ENCODE measurements at places on chromosomes 7 and 10.

- no peak for DNase-seq
Observed at GRCh38 chr7:140260352-140261104, 83.7 kb upstream of the KDM7A start.

GRCh38 chr10:128657548-128657947 lies 531.3 kb upstream of the MKI67 start:
- DNase-seq, result no peak

DNA sequence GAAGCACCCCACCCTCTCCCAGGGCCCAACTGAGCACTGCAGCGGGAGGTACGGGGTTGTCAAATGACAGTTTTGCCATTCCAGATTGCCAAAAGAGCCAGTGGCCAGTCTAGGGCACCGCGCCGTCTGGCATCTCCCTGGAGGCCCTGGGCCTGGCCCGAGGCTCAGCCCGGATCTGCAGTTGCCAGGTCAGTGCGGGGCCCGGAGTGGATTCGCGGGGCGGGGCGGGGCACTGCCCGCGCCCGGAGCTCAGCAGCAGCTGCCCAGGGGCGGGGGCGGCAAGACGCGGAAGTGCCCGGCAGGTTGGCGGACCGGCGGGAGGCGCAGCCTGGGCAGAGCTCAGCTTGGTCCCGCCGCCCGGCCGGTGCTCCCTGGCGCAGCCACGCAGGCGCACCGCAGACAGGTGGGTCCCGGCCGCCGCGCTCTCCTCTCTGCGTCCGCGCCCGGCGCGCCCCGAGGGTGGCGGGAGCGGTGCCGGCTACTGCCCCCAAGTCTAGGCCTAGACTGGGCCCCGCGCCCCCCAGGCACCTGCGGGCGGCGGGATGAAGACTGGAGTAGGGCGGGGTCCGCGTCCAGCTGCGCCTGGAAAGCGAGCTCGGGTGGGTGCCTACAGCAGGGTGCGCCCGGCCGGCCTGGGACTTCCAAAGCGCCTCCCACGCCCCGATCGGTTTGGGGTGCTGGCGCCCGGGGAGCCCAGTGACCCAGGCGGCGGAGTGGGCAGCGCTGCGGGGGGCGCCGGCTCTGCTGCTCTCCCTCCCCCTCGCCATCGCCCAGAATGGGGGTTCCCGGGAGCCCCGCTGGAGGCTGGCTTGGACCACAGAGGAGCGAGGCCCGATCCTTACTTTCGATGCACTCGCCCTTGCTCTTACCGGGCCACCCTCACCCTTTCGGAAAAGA lies at the start of gene IRF5:
Gene IRF5 (plus strand): TSS at position 281 of the 897 bp plus-strand sequence. CDS start 4,155 bp downstream, outside the sequence.
- DNase-seq, result no peak

DNA sequence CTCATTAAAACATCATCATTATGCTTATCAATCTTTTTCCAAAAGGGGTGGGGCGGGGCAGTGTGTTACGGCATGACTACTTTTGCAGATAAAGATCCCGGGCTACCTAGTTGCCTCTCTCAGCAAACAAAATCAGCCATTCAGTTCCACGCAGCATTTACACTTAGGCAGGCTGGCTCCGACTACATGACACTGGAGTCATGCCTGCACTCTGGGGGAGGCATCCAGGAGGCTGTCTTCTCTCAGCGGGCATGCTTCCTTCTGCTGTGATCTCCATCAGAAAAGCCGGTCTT lies 193.9 kb upstream of the TCF7L2 start:
- no peak for DNase-seq
